Cerebellar nuclear complex (tissue), 1 donor: ENCODE measurements at places on chromosomes 5 and 9.

DNA sequence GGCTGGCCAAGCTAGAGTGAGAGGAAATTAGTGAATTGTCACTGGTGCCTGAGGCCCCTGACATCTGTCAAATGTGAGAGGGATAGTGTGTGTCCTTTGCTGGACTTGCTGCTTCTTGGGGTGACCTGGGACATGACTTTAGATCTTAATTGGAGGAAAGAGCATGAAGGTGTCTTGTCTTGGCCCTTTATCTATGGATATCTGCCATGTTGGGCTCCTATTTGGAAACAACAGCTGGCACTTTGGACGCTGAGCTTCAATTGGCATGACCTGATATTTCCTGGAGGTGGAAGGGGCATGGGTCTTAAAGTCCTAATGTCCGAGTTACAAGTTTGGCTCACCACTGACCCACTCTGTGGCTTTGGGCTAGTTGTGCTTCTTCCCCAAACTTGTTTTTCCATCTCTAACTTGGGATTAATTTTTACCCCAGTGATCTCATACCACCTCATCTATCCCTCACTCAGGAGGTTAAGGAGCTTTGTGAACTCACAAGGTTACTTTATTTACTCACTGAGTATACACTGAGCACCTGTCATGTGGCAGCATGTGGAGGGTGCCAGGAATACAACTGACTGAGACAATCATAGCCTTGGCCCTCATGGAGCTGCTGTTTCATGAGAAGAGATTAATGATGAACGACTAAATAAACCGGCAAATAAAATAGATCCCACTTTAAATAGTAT lies 30.1 kb upstream of the CXCL14 start:
- no peak for DNase-seq

DNA sequence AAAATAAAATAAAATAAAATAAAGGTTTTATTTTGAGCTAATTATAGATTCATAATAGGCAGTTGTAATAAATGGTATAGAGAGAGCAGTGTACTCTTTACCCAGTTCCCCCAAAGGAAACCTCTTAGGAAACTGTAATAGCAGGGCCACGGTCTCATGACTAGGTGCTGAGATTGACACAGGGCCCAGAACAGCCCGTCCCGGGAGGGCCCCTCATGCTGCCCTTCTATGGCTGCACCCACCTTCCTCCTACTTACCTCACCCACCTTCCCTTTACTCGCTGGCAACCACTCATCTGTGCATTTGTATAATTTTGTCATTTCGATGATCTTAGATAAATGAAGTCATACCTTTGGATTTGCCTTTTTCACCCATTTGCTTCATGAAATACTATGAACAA lies 16.1 kb downstream of the CACNA1B start:
- no peak for DNase-seq

GRCh38 chr5:173969167-173970049 lies 19.6 kb upstream of the C5orf47 start:
- no peak for DNase-seq

DNA sequence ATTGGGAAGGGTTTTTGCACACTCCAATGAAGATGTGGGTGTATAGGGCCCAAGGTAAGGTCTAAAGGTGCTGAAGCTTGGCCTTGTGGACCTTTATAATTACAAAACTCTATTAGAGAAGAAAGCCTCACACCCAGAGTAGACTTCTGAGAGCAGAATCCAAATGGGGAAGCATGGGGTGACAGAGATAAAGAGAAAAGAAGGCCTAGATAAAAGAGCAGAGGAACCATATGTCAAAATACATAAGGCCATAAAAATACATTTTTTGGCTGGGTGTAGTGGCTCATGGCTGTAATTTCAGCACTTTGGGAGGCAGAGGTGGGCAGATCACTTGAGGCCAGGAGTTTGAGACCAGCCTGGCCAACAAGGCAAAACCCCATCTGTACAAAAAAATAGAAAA lies 27.4 kb upstream of the TCERG1 start:
- DNase-seq = no peak

DNA sequence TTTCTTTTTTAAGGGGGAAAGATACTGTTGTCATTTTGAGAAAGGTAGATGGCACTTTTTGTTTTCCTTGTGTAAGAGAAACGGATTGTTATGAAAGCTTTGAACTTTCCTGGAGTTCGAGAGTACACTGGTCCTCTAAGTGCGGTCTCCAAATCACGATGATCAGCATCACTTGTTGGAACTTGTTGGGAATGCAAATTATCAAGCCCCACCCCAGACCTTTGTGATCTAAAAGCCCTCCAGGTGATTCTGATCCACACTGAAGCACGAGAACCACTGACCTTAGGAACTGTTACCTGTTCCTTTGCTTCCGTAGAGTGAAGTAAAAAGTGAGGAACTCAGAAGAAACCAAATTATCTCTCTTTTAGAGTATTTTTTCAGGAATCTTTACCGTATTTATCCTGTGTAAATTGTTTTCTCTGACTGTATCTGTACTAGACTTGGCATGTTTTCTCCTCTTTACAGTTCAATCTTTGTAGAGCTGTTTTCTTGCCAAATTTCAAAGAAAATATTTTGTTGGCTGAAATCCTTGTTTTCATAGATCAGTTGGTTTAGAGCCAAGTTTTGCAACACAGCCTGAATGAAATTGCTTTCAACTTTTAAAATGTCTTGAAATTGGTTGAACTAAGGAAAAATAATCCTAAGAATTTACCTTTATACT lies 4.0 kb downstream of the MAT2B start:
- no peak for DNase-seq

DNA sequence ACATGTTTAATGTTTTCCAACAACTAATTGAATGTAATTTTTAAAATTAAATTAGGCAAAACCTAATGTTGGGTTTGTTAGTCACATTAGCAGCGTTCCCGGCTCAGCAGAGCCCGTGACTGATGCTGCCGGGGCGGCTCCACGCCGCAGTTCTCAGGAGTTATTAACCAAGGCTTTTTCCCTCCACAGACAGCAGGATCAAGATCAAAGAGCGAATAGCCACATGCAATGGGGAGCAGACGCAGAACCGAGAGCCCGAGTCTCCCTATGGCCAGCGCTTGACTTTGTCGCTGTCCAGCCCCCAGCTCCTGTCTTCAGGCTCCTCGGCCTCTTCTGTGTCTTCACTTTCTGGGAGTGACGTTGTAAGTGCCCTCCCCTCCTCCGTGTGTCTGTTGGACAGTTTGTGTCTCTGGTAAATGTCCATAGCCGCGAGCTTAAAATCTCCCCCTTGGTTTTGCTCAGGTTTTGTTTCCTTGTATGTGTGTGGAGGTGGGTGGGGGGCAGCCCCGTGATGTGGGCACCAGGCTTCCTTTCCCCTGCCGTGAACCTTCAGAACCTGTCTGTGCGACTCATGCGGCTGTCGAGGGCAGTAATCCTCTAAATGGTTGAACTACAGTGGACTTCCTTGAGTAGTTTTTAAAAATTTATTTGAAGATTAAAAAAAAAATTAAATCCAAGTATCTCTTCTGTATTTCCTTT lies 37.1 kb downstream of the TENT4A start:
- no peak for DNase-seq

GRCh38 chr5:178770621-178771020 lies 40.2 kb upstream of the ZNF354A start:
- DNase-seq = no peak

DNA sequence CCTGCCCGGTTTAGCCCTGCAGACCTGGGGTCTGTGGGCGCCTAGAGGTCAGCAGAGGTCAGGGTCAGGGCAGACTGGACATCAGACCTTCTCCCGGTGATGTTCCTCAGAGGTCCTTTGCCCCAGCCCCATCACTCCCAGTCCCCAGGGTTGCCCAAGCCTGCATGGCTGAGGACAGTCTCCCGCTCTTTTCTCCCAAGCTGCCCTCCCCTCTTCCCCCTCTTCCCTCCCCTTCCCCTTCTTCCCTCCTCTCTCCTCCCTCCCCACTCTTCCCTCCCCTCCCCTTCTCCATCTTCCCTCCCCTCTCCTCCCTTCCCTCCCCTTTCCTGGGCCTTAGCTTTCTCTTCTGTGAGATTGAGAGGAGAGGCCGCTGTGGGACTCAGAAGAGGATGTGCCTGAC lies 10.4 kb downstream of the LHX3 start:
- no peak for DNase-seq

DNA sequence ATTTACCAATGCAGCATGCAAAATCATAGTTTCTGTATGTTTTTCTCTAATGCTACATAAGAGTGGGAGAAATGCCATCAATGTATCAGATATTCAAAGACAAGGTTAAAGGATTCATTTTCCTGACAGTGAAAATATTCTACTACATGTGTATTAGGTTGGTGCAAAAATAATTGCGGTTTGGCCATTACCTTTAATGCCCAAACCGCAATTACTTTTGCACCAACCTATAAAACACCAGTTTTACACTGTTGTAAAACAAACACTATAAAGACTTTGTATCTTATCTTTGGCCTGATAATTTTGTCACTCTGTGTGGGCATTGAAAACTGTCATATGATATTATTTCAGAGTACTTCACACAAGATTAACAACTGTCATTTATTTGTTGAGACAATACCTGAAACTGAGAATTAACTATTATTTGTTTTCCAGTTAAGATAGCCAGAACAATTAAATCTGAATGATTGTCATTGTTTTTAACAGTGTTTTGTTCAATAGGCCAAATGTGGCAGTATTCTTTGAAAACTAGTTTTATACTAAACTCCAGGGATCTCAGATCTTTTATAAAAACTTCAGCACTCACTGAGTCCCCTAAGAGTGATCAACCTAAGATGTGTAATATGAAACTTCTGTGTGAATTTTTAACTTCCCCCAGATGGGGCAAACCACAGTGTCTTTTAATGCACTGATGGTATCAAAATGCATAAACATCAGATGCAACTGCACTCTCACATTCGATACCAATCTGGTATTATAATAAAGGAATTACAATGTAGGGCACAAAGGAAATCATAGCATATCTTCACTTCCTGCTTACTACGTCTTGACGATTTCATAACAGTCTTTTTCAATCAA lies 53.8 kb upstream of the FBN2 start:
- DNase-seq = no peak

GRCh38 chr5:148333262-148333849 lies 2.0 kb upstream of the SPINK9 start:
- no peak for DNase-seq

DNA sequence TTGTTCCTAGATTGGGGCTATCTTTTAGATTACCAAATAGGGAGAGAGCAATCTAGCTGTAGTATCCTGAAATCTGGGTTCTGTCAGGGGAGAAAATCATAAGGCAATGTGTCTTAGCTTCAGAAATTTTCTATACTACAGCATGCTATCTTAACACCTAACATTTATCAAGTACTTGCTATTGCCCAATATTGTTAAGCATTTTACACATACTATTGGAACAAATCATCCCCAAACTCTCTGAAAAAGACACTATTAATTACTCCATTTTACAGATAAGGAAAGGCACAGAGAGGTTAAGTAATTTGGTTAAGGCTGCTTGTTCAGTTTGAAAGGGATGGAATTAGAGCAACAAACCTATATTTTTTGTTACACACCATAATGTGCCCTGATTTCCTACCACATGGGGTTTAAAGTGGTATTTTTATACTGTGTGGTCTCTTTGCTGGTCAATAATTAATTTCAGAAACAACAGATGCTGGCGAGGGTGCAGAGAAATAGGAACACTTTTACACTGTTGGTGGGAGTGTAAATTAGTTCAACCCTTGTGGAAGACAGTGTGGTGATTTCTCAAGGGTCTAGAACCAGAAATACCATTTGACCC lies 57.2 kb upstream of the RIC1 start:
- no peak for DNase-seq

- DNase-seq = no peak
Measured at GRCh38 chr5:133792655-133793054, 175.8 kb downstream of the C5orf15 start.

GRCh38 chr9:95433096-95433819 lies 83.5 kb downstream of the PTCH1 start:
- DNase-seq = no peak

DNA sequence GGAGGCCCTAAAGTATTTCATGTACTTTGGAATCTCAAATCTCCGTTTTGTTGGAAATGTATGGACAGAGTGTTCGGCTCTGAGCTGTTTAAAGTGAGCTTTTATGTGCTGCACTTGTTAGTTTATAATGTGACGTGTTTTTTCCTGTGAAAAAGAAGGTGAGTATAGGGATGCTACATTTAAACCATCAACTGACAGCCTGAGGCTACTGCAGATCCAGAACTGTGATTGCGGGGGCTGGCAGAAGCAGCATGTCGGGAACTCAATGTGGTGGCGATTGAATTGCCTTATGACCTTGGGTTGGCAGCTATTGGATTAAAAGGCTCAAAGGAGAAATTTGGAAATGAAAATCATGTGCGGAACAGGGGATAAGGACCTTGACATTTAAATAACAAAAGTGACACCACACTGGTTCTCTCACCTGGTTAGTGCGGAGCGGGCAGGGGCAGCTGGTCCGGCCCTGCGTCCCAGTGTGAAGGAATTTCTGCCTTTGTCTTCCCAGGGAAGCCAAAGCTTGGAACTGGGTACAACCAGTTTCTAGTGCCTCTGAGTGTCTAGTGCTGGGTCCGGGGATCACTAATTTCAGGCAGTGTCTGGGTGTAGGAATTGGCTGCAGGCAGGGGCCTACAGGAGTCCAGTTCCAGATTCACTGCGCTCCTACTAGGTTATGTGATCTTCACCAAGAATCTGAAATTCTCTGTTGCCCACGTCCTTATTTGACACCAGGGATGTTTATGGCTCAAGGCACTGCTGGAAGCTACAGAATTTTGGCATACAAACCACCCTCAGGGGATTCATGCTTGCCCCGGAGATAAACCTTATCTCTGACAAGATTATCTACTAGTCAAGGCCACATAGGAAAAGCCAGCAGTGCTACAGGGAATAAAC lies 120.7 kb upstream of the ERCC6L2 start:
- no peak for DNase-seq

- no peak for DNase-seq
Measured at GRCh38 chr5:96566833-96567587, 95.2 kb upstream of the CAST start.
